ENCODE measurements at places on chromosomes 3 and 15.

DNA sequence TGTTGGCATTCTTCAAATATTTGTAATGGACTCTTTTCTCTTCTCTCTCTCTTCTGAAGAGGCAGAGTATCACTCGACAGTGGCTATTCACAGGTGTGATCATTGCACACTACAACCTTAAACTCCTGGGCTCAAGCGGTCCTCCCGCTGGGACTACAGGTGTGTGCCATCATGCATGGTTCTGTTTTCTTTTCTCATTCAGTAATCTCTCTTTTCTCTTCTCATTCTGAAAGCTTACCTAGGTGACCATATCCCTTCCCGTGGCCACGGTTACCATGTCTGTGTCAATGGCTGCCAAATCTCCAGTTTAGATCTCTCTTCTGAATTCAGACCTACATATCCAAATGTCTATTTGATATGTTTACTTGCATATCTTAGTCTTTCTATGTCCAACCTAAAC is 96.3 kb downstream of the SOX2 start:
- no peak for DNase-seq

DNA sequence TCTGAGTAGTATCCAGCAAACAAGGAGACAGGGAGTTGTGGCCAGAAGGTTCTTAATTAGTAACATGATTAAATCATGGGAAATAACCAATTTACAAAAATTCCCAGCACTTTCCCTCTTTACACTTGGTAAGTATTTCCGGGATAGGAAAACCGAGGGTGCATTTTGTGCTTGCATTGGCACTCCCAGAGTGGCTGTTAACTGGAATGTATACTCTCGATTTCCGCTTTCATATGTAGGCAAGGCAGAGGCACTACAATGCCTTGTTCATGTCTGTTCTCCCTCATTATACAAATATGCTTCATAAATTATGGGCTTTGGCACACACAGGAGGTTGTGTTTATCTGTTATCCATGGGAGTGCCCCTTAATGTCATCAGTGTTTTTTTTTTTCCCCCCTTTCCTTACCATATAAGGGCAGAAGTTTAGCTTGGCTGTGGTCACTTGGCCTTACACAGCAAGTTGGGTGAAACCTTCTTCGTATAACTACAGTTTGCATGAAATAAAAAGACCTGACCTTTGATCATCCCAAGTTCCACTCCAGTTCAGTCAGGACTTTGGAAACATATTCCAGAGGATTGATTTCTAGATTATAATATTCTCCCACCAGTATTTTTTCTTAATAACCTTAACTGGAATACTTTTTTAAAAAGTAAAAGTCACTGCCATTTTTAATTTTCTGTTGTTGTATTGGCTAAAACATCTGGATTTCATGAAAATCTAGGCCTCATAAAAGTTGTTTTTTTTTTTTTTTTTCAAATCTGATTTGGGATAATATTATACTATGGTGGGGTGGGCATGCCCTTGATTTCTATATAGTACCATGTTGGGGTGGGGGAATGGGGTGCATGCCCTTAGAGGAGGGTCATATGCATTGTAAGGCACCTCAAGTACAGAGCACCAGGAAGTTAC is 8.9 kb downstream of the TPM1 start:
- DNase-seq, result no peak

GRCh38 chr3:81931265-81932251 is 170.1 kb upstream of the GBE1 start:
- DNase-seq, result no peak

DNA sequence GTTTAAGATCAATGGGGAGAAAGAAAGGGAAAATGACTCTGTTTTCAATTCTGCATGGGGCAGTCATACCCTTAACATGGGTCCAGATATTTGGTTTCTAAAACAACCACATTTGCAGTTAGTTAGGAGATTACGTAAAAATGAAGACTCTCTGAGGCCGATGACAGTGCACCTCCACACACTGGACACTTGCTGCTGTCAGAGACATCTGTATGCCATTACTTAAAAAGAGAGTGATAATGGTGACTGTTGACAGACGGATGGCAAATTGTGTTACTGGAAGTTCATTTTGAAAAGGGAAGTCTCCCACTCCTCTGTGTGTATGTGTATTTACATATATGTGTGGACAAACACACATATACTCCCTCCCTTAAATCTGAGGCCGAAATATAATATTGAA is 304.5 kb upstream of the SEMA6D start:
- DNase-seq, result no peak

DNA sequence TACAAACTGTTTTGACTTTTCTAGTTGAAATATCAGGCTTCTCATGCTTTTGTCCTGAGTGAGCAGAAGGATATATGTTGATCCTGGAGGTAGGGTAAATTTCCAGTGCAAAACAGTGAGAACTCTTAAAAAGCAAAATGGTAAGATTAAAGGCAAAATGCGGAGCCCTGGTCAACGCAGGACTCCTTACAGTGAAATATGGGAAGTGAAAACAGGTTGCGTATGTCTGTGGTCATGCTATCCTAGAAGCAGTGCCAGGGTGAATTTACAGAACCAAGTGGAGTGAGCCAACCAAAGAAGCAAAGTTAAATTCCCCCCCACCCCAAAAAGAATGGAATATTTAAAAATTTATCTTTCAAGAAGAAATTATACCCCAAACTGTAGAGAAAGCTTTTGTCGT is 256.4 kb downstream of the NR2F2 start:
- no peak for DNase-seq

Data from activated CD8-positive, alpha-beta memory T cell treated with anti-CD3 and anti-CD28 coated beads for 4 hours (primary cell).